H7 (cell line): ENCODE measurements at places on chromosomes 11 and 22.

DNA sequence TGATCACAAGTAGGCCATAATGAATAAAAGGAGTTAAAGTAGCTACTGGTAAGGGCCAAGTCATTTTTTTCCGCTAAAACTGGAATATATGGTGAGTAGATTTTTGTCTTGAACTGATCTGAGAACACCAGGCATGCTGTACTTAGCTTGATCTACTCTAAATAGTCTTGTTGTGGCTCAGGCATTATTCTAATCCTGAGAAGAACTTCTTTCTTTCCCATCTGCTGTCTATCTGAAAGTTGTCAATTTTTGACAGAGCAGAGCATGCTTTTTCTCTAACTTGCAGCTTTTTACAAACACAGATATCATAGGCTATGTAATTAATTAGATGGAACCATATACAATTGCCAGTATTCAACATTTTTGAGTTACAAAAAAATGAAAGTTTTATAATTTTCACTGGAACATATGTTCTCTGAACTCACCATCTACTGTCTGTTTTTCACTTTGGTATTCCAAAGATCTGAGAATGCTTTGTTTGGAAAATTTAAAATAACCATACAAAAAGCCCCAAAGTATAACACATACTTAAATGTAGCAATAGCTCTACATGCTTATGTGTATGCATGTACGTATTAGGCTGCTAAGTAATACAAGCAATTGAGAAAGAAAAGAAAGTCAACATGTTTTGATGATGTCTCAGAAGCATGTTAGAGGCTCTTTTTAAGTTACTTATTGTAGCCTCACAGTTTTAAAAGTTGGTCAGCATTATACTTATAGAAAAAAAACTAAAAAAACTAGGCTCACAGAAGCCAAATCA is 542.7 kb upstream of the LUZP2 start:
- DNase-seq, result no peak

- no peak for DNase-seq
These were observed 323 bp upstream of the HIKESHI start for GRCh38 chr11:86301742-86302091.

GRCh38 chr11:15307619-15308024 is 192.9 kb downstream of the INSC start:
- DNase-seq, result peak; percentile 54

GRCh38 chr11:65506290-65506771 is 7.5 kb downstream of the MALAT1 start:
- no peak for DNase-seq

DNA sequence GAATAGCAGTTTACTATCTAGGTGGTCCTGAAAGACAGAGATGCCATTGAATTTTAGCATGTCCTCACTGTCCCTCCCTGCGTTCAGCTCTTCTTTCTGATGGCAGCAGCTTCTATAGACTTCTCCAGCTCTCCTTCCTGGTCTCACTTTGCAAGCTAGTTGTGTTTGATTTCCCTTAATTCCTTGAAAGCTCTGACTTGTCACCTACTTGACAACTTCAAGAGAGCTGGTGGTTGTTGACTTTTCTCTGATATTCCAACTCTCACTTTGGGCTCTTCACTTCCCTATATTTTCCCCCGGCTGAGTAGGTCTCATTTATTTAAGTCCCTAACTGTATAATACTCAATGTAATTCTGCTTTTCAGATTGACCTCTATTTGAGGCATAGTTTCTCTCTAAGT is 1825.0 kb upstream of the RAG2 start:
- DNase-seq, result no peak

- no peak for DNase-seq
These were observed 6.9 kb upstream of the PRAME start for GRCh38 chr22:22565981-22566380.

- DNase-seq, result no peak
These were observed 19.7 kb downstream of the OR51E2 start for GRCh38 chr11:4677948-4678347.

DNA sequence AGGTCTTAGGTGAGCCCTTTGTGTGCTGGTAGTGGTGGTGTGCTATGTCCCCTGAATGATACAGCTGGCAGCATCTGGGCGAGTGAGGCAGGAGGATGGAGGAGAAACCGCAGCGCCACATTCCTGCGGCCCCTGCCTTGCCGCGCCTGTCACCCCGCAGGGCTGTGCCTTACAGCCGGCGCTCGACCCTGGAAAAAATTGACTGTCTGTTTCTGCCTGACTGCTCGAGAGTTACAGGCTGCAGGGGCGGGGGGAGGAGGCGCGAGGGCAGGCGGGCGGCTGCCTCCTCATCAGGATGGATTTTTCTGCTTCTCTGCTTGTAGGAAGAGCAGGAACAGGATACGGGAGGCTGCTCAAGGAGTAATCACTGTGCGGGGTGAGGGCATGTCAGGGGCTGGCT is 443.4 kb downstream of the MIAT start:
- peak; percentile 84 for DNase-seq

DNA sequence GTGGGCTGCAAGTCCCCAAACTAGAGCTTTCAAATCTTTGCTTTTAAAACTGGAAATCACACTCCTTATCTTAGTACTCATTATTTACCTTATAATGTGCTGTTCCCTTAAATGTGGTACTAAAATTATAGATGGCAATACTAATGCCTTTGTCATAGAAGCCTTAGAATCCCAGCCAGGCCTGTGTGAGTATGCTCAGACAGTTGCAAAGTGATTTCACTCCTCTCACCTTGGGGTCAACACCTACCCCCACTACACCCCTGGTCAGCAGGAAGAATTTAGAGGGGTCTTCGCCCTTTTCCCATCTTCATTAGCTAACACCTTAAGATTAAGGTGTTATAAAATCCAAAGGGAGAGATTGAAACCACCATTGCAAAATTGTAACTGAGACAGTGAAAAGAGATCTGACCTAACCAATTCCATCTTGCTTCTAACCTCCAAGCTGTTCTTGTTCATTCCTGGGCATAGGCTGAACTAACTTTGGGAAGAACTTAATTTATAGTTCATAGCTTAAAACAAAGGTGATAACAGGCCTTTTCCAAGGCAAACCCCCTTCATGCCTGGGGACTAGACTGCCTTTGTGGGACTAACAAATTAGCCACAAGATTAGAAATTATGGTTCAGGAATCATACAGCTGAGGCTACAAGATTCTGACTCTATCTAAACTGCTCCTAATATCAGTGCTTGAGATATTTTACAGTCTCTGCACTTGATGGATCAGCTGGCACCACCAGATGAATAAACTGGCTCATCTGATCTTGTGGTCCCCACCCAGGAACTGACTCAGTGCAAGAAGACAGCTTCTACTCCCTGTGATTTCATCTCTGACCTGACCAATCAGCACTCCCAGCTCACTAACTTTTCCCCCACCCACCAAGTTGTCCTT is 10.4 kb upstream of the MRPL17 start:
- no peak for DNase-seq

GRCh38 chr11:125079151-125079877 is 16.2 kb downstream of the SLC37A2 start:
- DNase-seq, result no peak

GRCh38 chr11:65459552-65459951 is 37.0 kb downstream of the NEAT1 start:
- peak; percentile 85 for DNase-seq

- no peak for DNase-seq
These were observed 298.0 kb downstream of the TTC28 start for GRCh38 chr22:28381429-28382167.

GRCh38 chr11:69211920-69212797 is 56.4 kb downstream of the SMIM38 start:
- DNase-seq, result peak; percentile 76

GRCh38 chr11:73338279-73338678 is 30.2 kb downstream of the ARHGEF17 start:
- DNase-seq, result no peak

DNA sequence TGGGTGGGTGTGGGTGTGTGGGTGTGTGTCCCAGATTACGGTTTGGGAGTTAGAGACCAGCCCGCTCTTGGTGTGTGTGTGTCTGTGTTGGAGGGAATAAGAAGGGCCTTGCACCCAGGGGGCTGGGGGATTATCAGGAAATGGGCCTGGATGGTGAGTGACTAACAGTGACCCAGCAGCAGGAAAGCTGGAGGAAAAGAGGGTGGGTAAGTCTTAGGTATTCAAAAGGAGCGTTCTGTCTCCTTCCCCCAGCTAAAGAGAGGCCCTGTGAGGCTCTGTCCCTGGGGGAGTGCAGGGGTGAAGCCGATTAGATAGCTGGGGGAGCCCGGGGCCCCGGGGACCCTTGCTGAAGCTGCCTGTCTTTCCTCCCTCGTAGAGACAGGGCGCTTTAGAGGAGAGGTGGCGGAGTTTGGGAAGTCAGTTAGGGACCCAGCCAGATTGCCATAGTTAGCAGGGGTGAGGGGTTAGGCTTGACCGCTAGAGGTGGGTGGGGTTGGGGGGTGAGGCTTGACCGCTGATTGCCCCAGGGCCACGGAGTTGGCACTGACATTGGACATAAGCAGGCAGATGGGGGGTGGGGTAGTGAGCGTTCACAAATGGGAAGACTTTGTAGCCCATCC is 1.5 kb downstream of the OAF start:
- DNase-seq, result no peak

- DNase-seq, result no peak
These were observed 449.9 kb downstream of the OPCML start for GRCh38 chr11:133082453-133082781.

- no peak for DNase-seq
These were observed 6.9 kb downstream of the SCN2B start for GRCh38 chr11:118169300-118170140.

- no peak for DNase-seq
These were observed 24.1 kb downstream of the CLMP start for GRCh38 chr11:123170929-123171328.

GRCh38 chr11:28296426-28296825 is 188.2 kb downstream of the METTL15 start:
- DNase-seq, result no peak

DNA sequence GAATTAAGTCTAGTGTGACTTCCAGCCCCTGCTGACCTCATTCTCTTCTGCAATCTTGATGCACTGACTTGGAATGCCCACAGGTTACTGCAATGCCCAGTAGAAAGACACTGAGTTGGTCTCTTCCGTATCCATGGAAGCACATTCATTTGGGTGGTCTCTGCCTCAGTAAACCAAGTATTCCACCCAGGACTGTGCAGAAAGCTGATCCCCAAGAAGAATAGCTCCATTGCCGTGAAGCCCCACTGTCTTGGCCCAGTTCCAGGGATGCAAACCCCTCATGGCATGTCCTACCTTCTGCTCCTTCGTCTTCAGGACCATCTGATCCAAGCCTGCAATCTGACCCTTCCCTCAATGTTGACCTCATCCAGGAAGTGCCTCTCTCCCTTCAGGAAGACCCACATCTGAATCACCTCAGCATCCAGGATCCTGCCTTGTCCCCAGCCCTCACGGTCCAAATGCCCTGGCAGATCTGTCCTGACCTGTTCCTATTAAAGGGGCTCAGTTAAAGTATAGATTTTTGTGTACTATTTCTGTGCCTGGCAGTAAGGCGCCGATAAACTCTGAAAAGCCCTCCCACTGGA is 425.8 kb downstream of the SOX6 start:
- no peak for DNase-seq

GRCh38 chr11:28123151-28123581 is 15.0 kb downstream of the METTL15 start:
- DNase-seq, result no peak

GRCh38 chr11:70270877-70271648 is 573 bp downstream of the PPFIA1 start:
- DNase-seq, result peak; percentile 89

DNA sequence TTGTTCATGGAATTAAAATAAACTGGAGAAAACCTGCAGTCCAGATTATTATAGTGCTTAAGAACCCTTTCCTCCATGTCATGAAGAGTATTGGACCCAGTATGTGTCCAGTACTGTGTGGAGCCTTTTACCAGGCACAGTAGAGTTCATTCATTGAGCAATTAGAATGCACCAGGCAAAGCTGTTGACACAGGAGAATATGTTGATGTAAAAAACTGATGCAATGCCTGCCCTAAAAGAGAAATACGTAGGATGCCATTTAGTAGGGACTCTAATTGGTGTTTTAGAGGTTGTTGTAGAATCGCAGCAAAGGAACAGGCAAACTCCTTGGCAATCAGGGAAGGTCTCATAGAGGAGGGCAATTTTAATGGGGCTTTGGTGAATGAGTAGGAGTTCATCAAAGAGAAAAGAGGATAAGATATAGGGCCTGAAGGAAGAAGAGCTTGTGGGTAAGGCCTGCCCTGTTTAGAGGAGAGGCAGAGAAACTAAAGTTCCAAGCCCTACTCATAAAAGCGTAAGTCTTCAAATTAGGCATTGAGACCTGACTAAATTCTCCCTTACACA is 126.4 kb downstream of the SEZ6L start:
- DNase-seq, result no peak

- no peak for DNase-seq
These were observed 197.8 kb downstream of the MAML2 start for GRCh38 chr11:96145163-96145585.
